ENCODE measurements at places on chromosomes 12 and 14. TPM values are rescaled to one million over a fixed set of nuclear protein-coding genes. Genes with fewer than 3 reads are reported as not detected.

DNA sequence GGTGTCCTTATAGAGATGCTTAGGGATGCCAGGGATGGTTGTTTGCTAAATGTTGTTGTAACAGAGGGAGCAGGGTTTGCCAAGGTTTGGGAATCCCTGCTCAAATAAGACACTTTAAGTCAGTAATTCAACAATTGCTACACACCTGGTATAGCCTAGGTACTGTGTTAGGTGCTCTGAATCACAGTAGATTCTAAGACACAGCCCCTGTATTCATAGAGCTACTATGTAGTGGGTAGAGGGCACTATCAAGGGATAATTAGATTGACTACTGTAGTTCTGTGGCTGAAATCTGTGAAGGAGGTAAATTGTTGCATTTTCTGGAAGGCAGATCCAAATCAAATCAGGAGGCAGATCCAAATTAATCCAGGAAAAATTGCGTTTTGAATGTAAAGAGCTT, 149.2 kb downstream of the C12orf75 start:
- DNase-seq, result no peak

GRCh38 chr12:40439771-40440492, 215.1 kb downstream of the LRRK2 start:
- DNase-seq, result no peak

DNA sequence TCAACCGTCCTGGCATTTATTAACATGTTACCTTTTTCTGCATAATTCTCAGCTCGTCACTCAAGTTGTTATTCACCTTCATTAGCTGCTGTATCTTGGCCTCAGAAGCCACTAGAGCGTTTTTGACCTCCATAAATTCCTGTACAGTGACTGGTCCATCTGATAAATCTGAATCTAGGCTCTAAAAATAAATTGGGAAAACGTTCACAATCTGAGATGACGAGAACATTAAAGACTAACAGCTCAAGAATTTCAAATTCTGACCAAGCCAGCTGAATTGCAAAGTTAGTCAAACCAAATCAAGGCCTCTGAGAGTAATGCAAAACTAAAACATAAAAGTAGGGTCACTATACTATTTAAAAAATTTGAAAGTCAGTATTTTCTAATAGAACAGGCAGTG, 45.0 kb downstream of the GIT2 start:
- DNase-seq, result no peak

GRCh38 chr12:47964106-47964728, 821 bp downstream of the TMEM106C start:
- DNase-seq, result peak; percentile 41

DNA sequence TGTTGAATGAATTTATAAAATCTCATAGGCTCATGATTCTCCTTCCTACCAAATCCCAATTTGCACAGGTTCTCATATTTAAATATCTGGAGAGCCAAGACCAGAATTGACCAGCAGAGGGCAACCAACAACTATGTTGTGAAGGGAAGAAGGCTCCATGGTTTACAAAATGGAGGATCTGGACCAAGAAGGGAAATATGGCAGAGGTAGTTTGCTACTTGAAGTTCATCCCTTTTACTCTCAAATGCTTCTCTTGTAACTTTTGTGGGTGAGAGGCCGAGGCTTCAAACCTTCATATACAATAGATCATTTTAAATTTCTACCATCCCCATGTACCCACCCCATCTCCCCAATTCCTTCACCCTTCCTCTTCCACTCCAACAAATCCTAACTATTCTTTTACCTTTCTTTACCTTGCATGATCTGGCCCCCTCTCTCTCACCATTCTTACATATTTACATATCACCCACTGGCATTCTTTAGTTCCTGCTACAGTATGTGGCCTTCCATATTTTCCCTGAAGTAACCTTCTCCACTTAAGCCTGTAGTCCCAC, 3.8 kb upstream of the SMARCC2 start:
- DNase-seq, result peak; percentile 86

- DNase-seq, result peak; percentile 58
Observed at GRCh38 chr14:72892103-72892878, 1.6 kb downstream of the DPF3 start.

DNA sequence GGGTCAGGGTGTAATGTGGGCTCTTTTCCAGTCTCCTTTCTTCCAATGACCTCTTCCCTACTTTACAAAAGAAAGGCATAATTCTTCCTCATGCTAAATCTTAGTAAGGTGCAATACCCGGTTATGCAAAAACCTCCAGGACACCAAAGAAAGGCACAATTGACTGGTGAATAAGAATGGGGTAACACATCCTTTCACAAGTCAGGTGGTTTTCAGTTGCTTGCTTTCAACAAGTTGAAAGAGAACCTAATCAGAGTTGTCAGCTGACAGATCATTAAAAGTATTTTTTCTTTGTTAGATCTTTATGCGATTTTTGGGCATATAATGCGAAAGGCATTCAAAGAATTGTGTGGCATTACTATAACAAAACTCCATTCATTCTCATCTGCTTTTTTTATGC, 1.3 kb upstream of the AEBP2 start:
- no peak for DNase-seq

DNA sequence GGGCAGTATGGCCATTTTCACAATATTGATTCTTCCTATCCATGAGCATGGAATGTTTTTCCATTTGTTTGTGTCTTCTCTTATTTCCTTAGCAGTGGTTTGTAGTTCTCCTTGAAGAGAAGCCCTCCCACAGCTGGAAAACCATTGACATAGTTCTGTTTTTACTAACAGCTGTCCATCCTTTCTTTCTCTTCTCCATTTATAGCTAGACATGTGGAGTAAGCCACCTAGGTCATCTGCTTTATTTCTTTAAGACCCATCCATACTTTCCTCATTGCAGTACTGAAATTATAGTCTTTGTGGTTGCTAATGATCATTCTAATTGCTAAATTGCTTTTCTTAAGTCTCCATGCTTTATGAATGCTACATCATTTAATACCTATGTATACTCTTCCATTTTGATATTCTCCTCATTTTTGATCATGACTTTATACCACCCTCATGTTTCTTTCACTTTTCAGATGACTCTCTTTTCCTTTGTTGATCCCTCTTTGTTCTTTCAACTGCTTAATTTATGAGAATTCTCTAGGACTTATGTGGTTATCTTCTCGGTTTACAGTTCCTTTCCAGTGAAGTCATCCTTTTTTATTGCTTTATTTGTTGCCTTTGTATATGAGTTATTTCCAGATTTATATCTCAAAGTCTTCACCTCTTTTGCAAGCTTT, 114.2 kb downstream of the PCNX1 start:
- DNase-seq, result no peak

DNA sequence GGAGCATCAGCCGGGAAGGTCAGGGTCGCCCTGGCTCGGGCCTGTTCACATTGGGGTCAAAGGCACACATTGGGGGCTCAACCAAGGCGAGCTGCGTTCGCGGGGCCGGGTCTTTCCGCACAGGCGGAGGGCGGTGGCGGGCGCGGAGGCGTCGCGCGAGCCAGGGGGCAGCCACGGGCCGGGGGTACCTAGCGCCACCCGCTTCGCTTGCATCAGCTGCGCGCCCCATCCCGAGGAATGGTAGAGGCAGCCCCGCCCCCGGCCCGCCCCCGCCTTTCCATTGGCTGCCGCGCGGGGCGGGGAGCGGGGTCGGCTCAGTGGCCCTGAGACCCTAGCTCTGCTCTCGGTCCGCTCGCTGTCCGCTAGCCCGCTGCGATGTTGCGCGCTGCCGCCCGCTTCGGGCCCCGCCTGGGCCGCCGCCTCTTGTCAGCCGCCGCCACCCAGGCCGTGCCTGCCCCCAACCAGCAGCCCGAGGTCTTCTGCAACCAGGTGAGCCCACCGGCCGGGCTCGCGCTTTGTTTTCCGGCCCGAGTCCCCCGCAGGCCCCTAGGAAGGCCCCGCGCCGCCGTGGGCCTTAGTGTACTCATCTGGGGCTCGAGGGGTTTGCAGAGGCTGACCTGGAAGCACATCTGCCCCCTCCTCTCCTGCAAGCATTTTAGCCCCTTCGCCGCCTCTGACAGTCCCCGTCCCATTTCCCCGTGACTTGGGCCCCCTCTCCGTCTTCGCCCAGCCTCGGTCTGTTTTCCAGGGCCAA, at the start of gene ALDH2:
Gene ALDH2, plus strand, starts transcription at position 326 of the 754 bp plus-strand sequence. Its CDS starts 50 bp downstream, at position 376.
- peak; percentile 68 for DNase-seq

DNA sequence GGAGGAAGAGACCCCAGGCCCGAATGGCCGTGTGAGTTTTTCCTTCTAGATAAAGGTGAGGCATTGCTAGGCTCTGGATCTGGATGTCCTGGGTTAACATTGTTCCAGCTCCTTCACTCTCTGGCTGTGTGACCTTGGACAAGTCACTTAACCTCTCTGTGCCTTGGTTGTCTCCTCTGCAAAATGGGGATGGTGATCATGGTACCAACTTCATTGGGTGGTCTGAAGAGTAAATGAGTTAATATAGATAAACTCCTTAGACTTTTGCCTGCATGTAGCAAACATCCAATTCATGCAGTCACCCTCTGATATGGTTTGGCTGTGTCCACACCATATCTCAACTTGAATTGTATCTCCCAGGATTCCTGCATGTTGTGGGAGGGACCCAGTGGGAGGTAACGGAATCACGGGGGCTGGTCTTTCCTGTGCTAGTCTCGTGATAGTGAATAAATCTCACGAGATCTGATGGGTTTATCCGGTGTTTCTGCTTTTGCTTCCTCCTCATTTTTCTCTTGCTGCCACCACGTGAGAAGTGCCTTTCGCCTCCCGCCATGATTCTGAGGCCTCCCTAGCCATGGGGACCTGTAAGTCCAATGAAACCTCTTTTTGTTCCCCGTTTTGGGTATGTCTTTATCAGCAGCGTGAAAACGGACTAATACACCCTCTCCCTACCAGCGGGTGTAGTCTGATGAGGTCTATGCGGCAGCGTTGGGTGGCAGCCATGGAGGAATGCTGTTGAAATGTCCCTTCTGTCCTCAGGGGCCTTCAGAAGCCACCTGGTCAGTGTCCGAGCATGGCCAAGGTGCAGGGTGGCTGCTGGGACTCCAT, 256.1 kb downstream of the GLT1D1 start:
- DNase-seq, result no peak

Gene OLR1
- polyA plus RNA-seq, result 0.07 TPM

DNA sequence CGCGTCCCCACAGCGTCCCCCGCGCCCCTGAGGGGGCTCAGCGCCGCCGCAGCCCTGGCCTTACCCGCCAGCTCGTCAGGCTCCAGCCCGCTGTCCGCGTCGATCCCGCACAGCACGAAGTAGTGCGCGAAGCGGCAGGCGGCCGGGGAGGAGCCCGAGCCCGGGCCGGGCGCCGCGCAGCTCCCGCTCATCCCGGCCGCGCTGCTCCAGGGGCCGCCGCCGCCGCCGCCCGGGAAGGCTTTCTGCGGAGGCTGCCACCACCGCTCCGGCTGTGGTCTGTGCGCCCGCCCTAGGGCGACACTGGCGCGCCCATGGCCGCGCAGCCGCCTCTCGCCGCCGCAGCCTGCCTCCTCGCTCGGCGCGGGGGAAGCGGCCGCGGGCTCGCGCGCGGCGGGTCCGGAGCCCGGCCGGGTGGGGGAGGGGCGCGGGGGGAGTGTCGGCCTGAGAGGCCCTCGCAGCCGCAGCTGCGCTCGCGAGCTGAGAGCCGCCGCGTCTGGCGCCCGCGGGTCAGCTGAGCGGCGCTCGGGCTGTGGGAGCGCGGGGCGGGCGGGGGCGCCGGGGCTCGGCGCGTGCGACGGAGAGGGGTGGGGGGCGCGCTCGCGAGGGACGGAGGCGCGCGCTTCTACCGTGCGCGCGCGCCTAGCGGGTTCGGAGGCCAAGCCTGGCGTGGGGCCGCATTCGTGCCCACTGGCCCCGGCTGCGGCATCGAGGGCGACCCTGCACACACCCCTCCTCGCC, at the start of gene DENND5B:
Gene DENND5B, minus strand, starts transcription at position 495 of the 738 bp plus-strand sequence. Its CDS starts 304 bp downstream, at position 191.
- DNase-seq, result peak; percentile 85

GRCh38 chr12:39401459-39401858, 41.5 kb downstream of the KIF21A start:
- DNase-seq, result no peak

- no peak for DNase-seq
Observed at GRCh38 chr14:77980475-77981321, 180.8 kb downstream of the ADCK1 start.

Gene SLC6A13
- polyA plus RNA-seq, result 0.54 TPM

- DNase-seq, result no peak
Observed at GRCh38 chr14:61884711-61885110, 122.5 kb downstream of the SNAPC1 start.

- DNase-seq, result no peak
Observed at GRCh38 chr12:104568935-104569334, 112.2 kb downstream of the CHST11 start.

Gene DYNC1H1
- 73.2 TPM for polyA plus RNA-seq

Gene TAS2R30
- polyA plus RNA-seq, result not detected

DNA sequence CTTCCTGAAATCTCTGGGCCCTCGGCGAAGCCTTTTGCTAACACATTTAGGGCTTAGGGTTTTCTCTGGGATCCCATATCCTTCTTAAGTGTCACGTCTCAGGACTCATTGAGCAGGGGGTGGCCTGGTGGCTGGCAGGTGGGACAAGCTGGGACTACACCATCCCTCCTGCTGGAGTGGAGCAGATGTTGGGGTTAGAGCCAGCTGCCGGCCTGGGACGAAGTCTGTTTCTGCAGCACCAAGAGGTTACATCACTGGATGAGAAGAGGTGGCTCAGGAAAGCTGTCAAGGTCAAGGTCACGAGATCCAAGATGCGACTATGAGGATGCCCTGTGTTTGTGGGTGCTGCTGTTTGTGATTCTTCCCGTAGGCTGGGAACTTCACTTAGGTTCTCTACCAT, 16.3 kb downstream of the SMCO2 start:
- DNase-seq, result no peak

GRCh38 chr14:21109377-21110138, 8.7 kb downstream of the TMEM253 start:
- no peak for DNase-seq

DNA sequence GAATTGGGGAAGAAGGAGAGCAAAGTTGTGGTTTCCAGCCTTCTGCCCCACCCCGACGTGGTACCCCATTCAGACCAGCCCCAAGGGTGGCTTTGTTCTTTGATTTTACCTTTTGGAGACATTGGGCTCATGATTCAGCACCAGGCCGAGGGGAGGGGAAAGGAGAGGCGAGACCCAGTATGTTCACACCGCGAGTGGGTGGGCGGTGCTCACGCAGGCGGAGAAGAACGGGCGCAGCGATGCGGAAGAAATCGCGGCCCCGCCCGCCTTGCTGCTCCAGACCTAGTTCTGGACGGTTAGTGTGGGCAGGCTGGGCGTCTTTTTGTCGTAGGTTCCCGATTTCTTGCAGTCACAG, 963 bp downstream of the ATL1 start:
- DNase-seq, result peak; percentile 37

- DNase-seq, result peak; percentile 88
Observed at GRCh38 chr12:71755146-71755892, 656 bp downstream of the RAB21 start.

DNA sequence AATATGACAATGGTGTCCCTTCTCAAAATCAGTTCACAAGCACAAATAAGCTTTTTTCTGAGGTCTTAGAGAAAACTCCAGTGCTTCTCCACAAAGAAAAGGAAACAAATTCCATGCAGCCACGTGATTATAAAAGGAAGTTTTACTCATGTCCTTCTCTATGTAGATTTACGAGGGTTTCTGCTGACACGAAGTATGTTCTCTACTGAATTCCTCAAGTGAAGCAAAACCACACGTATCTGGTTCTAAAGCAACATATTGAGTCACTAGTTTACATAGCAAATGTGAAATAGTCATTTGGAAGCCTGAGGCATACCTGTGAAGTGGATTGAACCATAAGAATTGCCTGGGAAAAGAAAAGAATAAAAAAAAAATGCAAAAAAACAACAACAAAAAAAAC, 31.9 kb downstream of the BMP4 start:
- DNase-seq, result no peak

Gene MYO1H
- polyA plus RNA-seq, result not detected

All from B cell (primary cell).